Stimulated activated CD4-positive, alpha-beta T cell treated with anti-CD3 and anti-CD28 coated beads, TNF-alpha, amount 100 ng/mL, for 24 hours (primary cell): ENCODE measurements at places on chromosomes 7 and 10.

DNA sequence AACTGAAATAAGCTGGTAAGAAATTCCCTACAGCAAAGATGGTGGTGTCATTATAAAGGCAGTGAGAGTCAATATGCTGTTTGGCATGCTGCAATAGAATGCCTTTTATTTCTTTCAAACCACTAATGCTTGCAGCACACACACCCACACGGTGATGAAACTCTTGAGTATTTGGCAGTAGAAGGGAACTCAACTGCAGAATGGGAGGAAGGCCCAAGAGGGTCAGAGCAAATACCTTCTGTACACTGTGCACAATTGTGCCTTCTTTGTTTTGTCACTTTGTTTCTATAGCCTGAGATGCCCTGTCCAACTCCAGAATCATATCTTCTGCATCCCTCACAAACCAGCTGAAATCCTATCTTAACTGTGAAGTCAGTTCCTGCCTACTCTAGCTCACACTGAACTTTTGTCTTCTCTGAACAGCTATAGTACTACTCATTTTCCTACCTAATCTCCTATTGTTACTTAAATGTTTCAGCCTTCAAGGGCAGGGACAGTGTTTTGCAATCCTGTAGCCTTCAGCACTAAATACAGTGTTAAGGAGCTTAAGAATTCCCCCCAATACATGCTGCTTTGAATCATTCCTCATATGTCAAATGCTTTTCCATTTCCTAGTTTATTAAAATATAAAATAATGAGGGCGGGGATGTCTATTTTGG is 22.2 kb downstream of the MMS19 start:
- no peak for DNase-seq

GRCh38 chr7:95684505-95684904 is 87.8 kb upstream of the DYNC1I1 start:
- no peak for DNase-seq

DNA sequence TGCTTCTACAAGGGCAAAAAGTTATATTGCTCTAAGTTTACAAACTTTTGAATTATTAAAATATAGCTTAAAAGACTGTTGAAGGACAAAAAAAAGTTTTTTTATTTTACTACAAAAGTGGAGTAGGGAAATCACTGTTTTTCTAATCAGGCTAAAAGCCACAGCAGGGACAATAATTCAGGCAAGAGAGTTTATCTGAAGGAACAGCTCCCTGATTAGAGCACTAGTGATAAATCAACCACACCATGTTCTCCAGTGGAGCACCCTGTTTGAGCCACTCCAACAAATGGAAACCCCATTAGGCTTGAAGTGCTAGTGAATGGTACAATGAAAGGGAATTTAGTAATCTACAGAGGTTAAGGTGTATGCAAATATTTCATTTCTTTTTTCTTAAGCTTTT is 357.1 kb downstream of the SEMA3D start:
- no peak for DNase-seq

DNA sequence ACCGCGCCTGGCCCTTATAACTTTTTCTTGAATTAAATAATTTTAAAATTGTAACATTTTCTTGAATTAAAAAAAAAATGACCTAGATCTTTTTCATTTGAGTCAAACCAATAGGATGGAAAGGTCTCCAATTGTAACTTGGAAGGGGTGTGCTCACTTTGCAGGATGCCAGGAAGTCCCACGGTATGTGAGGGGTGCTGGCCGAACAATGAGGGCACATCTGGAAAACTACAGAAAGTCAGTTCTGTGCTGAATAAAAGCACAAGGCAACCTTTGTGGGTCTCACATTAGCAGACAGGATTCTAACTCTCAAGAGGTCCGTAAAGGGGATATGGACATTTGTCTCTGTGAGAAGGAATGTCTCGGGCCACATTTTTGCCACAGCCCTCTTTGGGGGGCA is 52.8 kb upstream of the PDLIM1 start:
- DNase-seq, result no peak

DNA sequence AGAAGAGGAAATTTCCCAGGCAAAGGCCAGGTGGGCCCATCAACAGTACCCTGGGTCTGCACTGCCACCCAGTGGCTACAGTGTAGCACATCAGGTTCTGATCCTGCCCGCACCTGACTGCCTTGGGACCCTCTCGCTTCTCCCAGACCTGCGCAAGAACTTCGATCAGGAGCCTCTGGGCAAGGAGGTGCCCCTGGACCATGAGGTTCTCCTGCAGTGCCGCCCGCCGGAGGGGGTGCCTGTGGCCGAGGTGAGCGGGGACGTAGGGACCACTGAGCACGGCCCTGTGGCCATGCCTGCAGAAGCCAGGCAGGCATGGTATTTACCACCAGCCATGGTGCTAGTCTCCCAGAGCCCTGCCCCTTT is 33.9 kb upstream of the SLC29A3 start:
- no peak for DNase-seq

GRCh38 chr10:96878057-96878456 is 46.0 kb downstream of the LCOR start:
- DNase-seq, result no peak

DNA sequence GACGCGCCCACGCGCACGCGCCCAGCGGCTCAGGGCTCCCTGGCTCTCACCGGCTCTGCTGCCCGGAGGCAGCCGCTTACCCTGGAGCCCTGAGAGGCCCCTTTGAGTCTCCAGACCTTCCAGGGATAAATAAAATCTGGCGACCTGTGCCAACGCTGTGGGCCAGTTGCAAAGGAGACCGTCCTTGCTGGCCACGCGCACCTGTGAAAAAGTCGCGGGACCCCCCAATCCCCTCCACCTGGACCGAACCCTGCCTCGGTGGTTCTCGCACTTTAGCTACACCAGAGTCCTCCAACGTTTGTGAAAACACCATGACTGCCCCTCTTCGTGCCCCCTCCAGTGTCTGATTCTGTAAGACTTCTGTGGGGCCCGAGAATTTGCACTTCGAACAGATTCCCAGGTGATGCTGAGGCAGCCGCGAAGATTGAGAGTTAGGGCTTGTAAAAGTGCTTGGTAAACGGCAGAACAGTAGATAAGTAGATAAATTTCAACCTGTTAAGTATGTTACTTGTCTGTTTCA is 102.4 kb upstream of the SVIL start:
- DNase-seq, result no peak

GRCh38 chr7:40760293-40760964 is 625.6 kb downstream of the SUGCT start:
- DNase-seq, result no peak

- DNase-seq, result no peak
Observed at GRCh38 chr10:80259405-80259871, 30.0 kb downstream of the MAT1A start.

- no peak for DNase-seq
Observed at GRCh38 chr10:26468291-26468690, 30.1 kb downstream of the APBB1IP start.

DNA sequence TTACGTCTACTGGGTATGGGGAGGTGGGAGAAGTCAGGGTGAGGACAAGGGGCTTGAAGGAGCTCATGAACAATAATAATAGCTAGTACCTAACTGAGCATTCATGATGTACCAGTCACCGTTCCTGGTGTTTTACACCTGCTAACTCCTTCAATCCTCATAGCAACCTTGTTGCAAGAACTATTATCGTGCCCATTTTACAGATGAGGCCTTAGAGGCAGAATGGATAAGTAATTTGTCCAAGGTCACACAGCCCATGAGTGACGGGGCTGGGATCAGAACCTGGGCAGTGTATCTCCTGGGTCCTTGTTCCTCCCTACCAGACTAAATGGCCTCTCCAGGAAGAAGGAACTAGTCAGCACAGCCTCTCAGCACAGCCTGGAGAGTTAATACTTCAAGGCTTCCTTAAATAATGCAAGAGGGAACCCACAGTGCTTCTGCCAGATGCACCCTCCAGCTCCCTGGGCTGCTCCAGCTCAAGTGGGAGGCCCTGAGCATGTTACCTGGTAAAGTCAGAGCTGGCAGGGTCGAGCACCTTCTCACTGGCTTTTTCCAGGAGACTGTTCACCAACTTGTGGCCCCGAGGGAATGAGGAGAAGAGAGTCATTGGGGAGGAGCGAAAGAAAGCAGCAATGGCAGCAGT is 28.8 kb downstream of the RRP12 start:
- no peak for DNase-seq

DNA sequence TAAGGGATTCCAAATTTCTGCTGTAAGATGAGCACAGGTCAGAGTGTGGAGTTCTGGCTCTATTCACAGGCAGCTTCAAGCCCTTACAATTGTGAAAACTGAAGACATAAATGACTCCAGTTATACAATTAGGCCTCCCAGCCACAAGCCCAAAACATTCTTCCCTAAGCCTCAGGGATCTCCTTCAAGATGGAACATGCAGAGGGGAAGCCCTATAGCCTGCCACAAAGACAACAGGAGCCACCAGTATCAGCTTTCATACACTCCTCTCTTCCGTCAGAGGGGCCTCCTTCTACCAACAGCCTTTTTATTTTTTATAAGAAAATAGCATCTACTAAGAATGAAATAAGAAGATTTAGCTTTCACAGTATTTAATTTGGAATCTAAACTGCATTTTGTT is 46.5 kb downstream of the DLD start:
- no peak for DNase-seq

DNA sequence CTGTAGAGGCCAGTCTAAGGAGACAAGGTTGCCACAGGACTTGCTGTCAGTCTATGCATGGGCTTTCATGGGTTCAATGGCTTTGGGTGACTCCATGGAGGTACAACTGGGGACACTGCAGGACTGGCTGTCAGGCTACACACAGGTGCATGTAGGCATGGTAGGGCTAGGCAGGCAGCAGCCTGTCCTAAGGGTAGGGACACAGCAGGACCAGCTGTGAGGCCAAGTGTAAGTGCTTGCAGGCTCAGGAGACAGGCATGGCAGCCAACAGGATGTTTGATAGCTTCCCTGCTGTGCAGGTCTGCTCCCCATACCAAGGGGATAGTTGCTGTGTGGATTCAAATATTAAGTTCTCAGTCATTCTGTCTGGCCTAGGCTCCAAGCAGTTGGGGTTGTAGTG is 181.0 kb upstream of the NPY start:
- no peak for DNase-seq

- DNase-seq, result no peak
Observed at GRCh38 chr7:47601881-47602249, 20.0 kb upstream of the TNS3 start.

GRCh38 chr7:108270385-108271015 is 140.3 kb upstream of the LAMB4 start:
- DNase-seq, result no peak

DNA sequence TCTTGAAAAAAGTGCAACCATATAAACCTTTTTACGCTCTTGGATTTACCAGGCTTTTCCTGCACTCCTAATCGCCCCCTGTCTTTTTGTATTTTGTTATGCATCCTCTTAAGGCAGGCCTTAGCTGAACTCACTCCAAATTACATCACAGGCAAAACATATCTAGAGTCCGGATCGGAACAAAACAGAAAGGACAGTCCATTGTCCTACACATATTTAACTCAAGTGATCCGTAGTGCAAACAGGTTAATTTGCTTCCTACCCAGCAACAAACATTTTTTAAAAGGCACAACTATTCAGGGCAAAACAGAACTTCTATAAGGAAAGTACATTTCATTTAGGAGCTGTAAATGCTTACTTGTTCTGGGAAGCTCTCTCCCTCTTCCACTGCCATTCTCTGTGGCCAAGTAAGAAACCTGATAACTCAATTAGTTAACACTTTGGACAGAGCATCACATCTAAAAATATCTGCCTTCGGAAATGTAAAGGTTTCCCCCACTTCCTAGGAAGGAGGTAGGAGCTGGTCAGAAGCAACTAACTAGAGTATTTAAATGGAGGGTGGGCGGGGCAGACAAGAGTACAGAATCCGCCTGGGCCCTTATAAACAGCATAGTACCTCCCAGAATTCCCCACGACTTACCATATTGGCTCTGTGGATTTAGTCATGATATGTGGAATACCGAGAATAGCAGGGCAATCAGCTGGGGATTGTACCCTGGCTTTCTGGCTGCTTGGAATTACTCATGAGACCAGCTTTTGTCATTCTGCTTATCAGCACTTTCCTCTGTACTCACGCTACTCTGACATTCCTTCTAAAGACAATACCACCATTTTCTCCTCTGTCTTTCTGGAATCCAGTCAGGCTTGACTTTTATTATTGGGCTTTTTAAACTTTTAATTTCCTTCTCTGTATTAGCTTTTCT is 89.5 kb downstream of the ANK3 start:
- DNase-seq, result no peak

GRCh38 chr10:125473143-125473793 is 209.7 kb downstream of the TEX36 start:
- DNase-seq, result no peak

DNA sequence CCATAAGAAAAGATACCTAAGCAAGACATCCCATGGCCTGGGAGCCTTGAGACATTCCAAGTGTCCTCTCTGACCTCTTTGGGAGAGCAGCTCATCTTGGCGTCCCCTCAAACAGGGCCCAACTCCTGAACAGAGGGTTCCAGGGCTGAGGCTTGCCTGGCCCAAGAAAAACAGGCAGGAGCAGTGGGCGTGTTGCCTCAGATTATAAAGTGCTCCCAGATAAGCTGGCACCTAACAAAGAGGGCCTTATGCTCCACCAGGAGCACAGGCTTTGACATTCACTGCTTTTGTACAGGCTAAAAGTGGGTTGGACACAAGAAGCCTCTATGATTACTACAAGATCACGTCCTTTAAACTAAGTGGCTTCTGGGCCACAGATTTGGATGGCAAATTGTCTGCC is 193.1 kb downstream of the FGFR2 start:
- no peak for DNase-seq

DNA sequence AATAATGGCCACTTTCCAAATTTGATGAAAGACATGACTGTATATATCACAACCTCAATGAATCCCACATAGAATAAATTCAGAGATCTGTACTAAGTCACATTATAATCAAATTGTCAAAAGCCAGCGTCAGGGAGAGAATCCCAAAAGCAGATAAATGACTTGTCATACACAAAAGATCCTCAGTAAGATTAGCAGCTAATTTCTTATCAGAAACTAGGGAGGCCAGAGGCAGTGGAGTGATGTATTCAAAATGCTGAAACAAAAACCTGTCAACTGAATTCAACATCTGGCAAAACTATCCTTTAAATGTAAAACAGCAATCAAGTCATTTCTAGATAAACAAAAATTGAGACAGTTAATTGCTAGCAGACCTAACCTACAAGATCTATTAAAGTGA is 11.6 kb upstream of the ARHGAP22 start:
- no peak for DNase-seq

- DNase-seq, result no peak
Observed at GRCh38 chr10:58588673-58589265, 76.1 kb downstream of the BICC1 start.

- DNase-seq, result peak; percentile 32
Observed at GRCh38 chr10:124614003-124614659, 130.0 kb downstream of the FAM53B start.
